HTR-8/SVneo (cell line): ENCODE measurements at places on chromosomes 2 and 18.

DNA sequence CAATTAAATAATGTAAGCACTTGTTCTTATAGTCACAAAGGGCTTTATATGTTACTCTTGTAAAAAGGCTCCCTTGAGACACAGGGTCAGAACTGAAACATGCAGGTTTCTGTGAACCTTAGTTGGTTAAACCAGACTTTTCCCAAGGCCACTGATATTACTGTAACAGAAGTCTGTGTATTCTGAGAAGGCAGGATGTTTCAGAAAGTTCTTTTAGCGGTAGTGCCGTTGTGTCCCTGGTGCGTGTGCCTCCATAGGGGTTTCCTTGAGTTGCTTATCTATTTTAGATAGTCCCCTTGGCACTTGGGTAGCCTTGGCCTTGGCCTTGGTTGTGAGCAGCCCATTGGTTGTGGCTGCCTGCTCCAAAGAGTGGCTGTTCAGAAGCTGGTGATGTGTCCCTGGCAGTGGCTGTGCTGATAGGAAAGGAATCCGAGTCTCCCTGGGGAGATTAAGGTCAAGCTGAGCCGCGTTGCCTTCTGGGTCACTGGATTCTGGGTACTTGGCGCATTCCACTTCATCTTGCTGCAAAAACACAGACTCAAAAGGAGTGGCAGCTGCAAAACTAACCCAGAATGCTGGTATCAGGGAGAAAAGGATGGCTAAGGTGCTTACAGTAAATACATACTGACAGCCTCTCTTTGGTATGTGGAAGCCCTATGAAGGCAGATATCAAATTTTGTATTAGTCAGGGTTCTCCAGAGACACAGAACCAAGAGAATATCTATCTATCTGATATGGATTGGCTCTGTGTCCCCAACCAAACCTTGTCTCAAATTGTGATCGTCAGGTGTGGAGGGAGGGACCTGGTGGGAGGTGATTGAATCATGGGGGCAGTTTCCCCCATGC lies 69.7 kb downstream of the FHOD3 start:
- no peak for DNase-seq

- DNase-seq, result no peak
These were observed 181.0 kb downstream of the CDH2 start for GRCh38 chr18:27995770-27996502.

- DNase-seq, result no peak
These were observed 118.3 kb upstream of the CAB39 start for GRCh38 chr2:230594286-230594840.

DNA sequence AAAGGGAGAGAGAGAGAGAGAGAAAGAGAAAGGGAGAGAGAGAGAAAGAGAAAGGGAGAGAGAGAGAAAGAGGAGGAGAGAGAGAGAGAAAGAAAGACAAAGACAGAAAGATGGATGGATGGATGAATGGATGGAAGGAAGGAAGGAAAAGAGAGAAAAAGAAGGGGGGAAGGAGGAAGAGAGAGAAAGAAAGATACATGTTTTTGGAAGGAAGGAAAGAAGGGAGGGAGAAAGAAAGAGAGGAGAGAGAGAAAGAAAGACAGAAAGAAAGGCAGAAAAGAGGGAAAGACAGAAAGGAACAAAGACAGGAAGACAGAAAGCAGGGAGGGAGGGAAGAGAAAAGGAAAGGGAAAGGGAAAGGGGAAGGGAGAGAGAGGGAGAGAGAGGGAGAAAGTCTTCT lies 51.6 kb downstream of the RNU4ATAC start:
- DNase-seq, result no peak

GRCh38 chr2:202721621-202722020 lies 86.9 kb downstream of the FAM117B start:
- no peak for DNase-seq

DNA sequence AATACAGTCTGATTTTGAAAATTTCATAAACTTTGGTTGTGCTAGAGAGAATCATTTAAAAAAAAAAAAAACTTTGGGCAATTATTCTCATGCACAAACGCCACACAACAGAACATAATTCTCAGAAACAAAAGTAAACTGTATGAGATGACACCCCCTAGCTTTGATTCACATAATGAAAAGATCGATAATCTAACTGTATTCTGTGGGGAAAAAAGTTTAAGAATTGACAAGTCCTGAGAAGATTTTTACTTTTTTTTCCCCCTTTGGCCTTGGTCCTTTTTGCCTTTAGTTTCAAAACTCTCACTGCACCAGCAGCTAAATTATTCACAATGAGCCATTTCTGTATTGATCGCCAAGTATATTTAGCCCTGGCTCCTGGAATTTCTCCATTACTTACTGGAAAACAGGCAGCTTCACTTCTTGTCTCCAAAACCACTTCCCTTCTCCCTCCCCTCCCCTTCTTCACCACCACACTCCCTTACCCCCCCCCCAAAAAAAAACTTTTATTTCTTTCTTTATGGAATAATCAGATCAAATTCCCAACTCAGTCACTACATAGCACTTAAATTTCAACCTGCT lies 2.0 kb downstream of the IKZF2 start:
- DNase-seq, result no peak

DNA sequence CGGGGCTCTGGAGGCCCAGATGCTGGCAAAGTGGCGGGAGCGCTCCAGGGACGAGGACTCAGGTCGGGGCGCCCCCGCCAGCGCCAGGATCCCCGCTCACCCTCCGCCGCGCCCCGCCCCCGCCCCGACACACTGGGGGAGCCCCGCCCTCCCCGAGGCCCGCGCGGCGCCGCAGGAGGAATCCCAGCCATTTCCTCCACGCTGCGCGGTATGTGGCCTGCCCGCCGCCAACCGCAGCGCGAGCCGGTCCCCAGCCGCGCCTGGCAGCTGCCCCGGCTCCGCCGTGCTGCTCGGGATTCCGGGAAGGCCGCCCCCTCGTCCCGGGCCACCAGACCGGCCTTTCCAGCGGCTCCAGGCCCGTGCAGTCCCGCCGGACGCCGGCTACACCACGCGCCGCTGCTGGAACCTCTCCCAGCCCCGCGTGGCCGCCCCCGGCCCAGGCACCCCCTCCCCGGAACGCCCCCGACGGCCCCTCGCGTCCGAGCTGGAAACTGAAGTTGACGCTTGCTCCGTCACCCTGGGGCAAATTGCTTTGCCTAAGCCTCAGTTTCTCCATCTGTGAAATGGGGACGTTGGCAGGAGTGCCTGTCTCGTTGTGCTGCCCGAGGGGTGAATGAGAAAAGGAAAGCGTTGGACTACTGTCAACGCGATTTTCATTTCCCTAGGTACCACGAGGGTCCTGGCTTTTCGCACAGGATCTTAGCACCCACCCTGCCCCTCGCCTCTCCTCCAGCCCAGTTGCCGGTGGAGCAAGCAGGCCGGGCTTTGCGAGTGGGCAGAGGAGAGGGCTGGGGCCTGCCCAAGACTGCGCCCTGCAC lies 53.6 kb downstream of the PKDCC start:
- no peak for DNase-seq

DNA sequence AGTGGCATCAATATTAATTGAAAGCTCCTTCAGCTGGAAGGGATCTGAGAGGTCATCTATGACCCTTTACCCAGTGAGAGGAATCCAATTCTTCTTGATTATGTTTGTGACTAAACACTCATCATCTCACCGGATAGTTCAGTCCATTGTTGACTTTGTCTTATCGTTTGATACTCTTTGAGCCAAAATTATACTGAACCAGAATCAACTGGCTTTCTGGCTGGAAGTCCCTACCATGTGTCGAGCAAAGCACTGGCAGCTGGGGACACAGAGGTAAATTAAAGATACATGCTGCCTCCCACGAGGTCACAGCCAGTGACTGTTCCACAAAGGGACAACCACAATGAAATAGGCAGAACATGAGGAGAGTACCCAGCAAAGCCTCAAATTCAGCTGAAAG lies 91.4 kb upstream of the FHL2 start:
- no peak for DNase-seq
